Stimulated activated CD4-positive, alpha-beta T cell treated with anti-CD3 and anti-CD28 coated beads, TNF-alpha, amount 100 ng/mL, for 24 hours (primary cell): ENCODE measurements at places on chromosomes 1 and 21.

DNA sequence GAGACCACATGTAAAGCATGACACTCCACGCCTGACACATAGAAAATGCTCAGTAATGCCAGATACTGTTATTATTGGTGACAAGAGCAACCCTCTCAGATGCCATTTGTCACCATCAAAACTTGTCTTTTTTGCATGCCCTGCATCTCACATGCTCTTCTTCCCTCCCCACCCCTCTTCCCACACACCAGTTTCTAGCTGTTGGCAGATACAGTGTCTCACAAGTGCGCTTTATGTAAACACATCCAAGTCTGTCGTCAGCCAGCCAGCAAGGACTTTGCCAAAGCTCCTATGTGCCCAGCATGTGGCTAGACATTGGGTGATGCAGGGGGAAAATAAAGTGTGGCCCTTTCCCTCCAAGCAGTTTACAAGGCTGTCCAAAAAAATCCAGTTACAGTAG lies 44.9 kb upstream of the EPHA8 start:
- no peak for DNase-seq

- DNase-seq = no peak
Measured at GRCh38 chr1:145708063-145708462, 895 bp upstream of the PDZK1 start.

DNA sequence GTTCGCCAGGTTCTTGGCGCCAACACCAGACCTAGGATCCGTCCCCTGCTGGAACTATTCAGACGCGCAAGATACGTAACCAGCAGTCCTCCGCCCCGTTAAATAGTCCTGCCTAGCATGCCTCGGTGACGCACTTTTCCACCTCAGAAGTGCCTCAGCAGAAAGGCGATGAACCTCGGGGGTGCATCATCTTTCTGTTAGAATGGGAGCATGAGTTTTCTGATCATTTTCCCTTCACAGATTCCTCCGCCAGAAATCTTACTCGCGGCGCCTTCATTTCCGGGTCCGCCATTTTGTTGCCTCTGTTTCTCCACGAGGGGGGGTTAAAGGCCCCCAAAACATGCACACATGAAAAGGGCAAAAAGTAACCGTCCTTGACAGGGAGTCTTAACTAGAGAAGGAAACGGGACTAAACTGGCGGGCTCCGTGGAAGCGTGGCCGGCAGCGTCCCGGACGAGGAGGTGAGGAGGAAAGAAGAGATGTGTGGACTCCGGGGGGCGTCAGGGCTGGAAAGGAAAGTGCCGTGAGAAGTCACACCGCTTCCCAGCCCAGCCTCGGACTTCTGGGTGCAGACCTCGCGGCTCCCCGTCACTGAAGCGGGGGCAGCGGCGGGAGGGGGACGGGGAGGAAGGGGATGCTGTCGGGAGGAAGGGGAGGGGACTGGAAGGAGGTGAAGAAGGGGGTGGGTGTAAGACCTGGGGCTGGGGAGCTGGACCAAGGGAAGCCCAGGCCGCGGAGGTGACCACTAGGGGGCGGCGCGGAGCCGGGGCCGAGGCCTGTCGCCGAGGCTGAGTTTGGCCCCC lies at the start of gene GABPB2:
GABPB2 (plus strand) TSS at position 288 of the 803 bp plus-strand sequence. CDS start 17,429 bp downstream, outside the sequence.
- peak; percentile 78 for DNase-seq

GRCh38 chr1:24932725-24933294 lies 2.7 kb upstream of the RUNX3 start:
- DNase-seq = no peak

- no peak for DNase-seq
Measured at GRCh38 chr1:162128693-162129356, 59.3 kb downstream of the NOS1AP start.

GRCh38 chr1:159535907-159536306 lies at the start of gene OR10J5:
TSS of gene OR10J5 (minus strand) at chr1:159536007. CDS start at chr1:159536007, 0 bp downstream.
- no peak for DNase-seq

- DNase-seq = peak; percentile 62
Measured at GRCh38 chr1:27357281-27358037, 9.3 kb downstream of the MAP3K6 start.

- DNase-seq = no peak
Measured at GRCh38 chr1:207021139-207021861, 11.3 kb downstream of the C1orf116 start.

- DNase-seq = no peak
Measured at GRCh38 chr1:232509570-232509969, 120.4 kb downstream of the SIPA1L2 start.

- no peak for DNase-seq
Measured at GRCh38 chr1:34787461-34788420, 5.1 kb upstream of the GJA4 start.

- no peak for DNase-seq
Measured at GRCh38 chr1:225597926-225598575, 54.9 kb downstream of the ENAH start.

GRCh38 chr1:185663771-185664296 lies 70.4 kb upstream of the HMCN1 start:
- no peak for DNase-seq

DNA sequence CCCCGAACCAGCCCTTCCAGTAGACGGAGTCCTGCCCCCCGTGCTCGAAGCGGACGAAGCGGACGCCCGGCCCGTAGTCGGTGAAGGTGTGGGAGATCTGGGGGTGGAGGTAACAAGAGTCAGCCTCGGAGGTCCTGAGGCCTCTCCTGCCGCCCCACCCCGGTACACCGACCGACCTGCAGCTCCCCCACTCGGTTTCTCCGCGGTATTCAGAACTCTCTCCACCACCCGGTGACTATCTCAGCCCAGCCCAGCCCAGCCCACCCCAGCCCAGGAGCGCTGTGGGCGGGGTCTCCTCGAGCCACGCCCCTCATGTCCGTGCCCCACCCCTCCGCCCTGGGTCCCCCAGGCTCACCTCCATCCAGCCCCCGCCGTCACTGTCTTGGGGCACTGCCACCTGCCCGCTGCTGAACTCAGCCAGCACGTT lies 5.5 kb downstream of the FBXO2 start:
- no peak for DNase-seq

GRCh38 chr1:156638189-156638985 lies 3.5 kb upstream of the BCAN start:
- DNase-seq = no peak

GRCh38 chr21:38266732-38267131 lies 9.9 kb downstream of the KCNJ15 start:
- DNase-seq = no peak

- no peak for DNase-seq
Measured at GRCh38 chr21:44306936-44307704, 7.3 kb downstream of the PFKL start.

DNA sequence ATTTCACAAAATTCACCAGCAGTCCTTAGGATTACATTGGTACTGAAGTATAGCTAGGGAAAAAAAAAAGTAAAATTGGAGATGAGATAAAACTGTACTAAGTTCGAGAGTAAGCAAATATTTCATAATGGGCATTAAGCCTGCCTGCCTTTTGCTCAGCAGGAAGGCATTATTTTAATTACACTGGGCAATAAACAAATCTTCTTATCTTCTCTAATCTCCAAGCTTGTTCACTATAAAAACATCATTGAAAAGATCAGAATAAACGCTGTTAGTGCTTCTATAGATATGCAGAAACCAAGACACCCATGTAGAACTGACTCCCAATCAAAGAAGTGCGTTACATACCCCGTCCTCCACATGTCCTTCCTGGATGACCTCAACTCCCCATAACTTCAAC lies 174.2 kb upstream of the CHODL start:
- no peak for DNase-seq

DNA sequence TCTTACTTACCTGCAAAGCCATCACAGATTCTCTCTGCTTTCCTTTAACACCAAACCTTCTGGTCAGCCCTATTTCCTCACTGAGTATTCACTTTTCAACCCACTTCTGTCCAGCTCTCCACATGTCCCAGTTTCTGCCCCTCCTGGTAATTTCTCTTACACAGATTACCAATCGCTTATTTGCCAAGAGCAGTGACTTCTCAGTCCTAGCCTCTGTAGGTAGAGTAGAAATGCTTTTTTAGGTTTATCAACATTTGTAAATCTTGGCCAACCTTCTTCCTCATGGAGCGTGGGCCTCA lies 33.6 kb upstream of the LRRC8C start:
- no peak for DNase-seq

DNA sequence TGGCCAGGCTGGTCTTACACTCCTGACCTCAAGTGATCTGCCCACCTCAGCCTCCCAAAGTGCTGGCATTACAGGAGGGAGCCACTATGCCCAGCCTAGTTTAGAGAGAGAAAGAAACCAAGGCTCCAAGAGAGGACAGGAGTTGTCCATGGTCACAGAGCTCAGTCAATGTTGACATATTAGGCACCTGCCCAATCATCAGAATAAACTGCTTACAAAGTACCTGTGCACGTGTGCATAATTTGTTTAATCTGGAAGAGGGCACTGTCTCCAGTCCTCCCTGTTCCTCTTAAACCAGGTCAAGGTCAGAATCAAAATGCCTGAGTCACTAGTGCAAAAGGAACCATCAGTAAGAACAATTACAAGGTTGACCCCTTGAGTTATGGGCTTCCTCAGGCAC lies 20.3 kb upstream of the MPZL1 start:
- DNase-seq = no peak

DNA sequence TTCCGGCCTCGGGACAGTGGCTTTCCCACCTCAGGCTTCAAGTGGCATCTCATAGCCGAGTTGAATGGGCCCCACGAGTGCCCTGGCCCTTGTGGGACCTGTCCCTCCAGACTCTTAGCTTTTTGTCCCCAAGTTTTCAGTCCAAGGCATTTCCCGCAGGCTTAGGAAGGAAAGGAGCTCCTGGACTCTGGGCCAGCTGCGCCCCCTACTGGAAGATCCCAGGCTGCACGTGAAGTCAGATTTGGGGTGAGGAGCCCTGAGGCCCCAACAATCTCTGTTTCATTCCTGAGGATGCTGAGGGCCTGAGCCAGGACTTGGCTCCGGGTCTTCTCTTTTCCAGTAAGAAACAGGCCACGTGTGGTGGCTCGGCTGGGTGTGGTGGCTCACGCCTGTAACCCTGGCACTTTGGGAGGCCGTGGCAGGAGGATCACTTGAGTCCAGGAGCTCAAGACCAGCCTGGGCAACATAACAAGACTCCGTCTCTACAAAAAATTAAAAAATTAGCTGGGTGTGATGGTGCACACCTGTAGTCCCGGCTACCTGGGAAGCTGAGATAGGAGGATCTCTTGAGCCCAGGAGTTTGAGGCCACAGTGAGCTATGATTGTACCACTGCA lies 67.4 kb downstream of the ARHGEF10L start:
- peak; percentile 6 for DNase-seq

- DNase-seq = no peak
Measured at GRCh38 chr1:159172614-159173291, 1.3 kb downstream of the CADM3 start.

GRCh38 chr1:53256511-53257453 lies 18.5 kb upstream of the MAGOH start:
- DNase-seq = no peak

DNA sequence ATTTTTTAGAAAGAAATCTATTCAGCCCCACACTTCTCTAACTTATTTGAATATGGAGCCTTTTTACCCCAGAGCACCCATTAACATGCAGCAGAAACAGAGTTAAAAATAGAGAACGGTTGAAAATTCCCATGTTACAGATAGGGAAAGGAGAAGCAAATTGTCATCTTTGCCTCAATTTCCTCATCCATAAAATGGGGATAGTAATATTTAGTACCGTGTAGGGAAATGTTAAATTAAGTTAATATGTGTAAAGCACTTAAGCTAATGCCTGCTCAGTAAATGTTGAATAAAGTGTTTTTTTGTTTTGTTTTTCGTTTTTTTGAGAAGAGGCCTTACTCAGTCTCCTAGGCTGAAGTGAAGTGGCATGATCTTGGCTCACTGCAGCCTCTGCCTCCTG lies 50.3 kb downstream of the NAV1 start:
- DNase-seq = no peak

GRCh38 chr1:226233293-226233692 lies 9.8 kb downstream of the MIXL1 start:
- DNase-seq = no peak

DNA sequence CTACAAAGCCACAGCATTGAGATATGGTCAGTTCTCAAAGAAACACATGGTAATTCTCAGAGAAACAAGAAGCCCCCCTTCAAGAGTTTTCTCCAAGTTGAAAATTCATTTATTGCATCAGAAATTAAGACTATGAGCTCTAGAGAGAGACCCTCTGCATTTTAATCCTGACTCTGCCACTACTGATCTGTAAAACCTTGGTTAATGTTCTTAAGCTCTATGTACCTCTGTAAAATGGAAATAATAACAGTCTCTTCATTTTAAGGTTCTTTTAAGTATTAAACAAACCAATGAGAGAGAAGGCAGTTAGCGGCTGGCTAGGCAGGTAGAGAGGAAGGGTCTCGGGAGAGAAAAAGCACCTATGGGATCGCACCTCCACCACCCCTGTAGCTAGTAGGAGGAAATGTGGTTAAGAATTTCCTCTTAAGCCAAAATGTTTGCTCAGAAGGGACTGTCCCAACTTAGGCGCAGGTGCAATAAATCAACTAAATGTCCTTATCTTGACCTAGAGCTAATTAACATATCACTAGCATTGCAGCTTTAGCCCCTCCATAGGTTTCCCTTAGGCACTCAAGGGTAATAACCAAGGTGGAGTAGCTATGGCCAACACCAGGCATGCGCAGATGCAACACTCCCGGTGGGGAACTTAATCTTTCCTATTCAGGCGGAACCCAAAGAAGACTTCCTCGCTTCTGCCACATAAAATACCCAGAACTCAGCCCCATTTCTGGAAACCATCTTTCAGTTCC lies 1685.4 kb downstream of the MRPL39 start:
- no peak for DNase-seq

DNA sequence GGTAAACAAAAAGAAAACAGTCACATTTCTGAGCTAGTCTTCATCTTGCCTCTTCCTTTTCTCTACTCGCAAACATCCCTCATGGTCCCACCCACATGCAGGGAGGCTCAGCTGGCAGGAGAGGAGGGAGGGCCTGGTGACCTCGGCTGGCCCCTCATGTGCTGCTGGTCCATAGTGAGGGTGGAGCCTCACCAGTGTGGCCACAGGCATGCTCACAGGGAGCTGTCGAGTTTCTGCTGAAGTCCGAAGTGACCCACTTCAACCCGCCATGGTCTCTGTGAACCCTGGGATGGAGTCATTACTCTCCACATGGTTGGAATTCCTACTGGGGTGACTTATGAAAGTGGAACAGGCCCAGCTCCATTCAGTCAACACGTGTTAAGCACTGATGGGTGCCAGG lies 253.4 kb downstream of the RHOU start:
- no peak for DNase-seq

GRCh38 chr1:207787776-207788175 lies 35.9 kb downstream of the CD46 start:
- DNase-seq = no peak
